ENCODE measurements at places on chromosomes 5 and 9. TPM values are rescaled to one million over a fixed set of nuclear protein-coding genes. Genes with fewer than 3 reads are reported as not detected.

The ANKRD33B gene
- 12.6 TPM for total RNA-seq

The CARD6 gene
- 3.8 TPM for total RNA-seq

The TPD52L3 gene
- total RNA-seq: not detected

The PRR7 gene
- 41.0 TPM for total RNA-seq

The NUTM2G gene
- total RNA-seq: not detected

The DMRT2 gene
- not detected for total RNA-seq

The UBTD2 gene
- total RNA-seq: 14.1 TPM

The SLC34A3 gene
- 0.07 TPM for total RNA-seq

The TMEM203 gene
- 43.2 TPM for total RNA-seq
